ENCODE measurements at places on chromosomes 1 and 21.

DNA sequence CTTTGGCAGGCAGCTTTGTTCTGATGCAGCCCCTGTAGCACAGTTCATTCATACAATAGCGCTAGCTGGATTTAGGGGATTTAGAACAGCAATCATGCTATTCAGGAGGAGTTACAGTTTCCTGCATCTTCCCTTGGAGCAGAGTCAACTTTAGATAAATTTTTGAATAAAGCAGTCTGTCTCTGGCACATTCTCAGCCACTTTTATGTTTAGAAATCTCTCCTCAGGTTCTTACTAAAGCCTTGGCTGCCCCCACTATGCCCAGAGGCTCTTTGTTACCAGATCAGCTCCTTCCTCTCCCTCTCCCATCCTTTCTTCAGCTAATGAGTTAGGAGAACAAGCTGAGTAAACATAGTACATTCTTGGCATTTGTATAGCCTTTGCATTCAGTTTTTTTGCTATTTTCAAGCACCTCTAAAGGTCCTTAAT, 17.0 kb upstream of the PIGC start:
- no peak for DNase-seq

- DNase-seq = peak; percentile 76
These were observed 178.1 kb upstream of the RUNX1 start for GRCh38 chr21:35226968-35227744.

GRCh38 chr1:112841825-112842224, 114.2 kb downstream of the SLC16A1 start:
- no peak for DNase-seq

DNA sequence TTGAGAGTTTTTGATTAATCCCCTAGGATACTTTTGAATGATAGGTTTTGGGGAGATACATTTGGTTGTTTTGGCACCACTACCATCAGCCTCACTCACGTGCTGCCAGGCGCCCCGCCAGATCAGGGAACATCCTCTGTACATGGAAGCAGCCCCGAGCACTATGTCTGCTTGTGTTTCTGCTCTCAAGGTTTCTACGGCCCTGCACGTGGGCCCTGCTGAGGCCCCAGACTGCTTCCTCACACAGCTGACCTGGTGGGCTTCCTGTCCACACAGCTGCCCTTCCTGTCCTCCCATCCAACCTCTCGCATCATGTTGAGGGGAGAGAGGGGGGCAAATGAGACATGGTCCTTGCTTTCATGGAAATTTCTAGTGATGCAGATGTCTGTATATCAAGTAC, 20.0 kb downstream of the ADARB1 start:
- no peak for DNase-seq

DNA sequence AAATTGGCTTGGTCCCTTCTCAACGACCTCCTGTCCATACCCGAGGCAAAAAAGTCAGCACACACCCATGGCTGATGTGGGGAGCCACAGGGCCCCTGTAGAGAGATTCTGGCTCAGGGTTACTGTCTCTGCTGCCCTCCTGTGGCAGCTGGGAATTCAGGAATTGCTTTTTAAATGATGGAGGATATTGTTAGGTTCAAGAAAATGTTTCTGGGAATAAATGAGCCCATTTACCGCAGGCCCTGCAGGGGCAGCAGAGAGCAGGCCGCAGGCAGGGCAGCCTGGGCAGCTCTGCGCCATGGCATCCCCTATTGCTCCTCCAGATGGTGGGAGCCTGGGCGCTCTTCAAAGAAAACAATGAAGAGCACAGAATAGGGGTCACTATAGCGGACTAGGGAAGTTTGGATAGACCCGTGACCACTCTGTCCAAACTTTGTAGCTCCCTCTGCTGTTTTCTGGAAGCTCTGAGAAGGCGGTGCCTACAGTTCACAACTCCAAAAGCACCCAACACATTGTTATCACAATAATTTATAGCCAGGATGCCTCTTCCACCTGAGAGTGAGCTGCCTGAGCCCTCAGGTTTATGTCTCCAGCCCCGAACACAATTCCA, 201.1 kb downstream of the BACH1 start:
- DNase-seq = peak; percentile 10

- DNase-seq = no peak
These were observed 28.8 kb downstream of the SAMD13 start for GRCh38 chr1:84330125-84330984.

DNA sequence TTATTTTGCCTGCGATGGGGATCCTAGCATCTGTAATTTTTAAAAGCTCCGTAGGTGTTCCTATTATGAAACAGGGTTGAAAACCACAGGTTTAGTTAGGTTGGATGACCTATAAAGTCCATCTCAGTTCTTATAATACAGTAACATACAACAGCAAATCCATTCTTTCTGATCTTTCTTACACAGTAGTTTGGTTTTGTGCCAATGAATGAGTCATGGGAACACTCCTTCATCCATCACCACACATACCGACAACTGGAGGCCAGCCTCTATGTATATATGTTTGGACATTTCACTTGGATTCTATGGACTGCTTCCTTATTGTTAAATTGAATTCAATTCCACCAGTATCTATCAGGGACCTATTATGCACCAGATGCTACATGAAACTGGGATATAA, 118.4 kb upstream of the L1TD1 start:
- DNase-seq = no peak

DNA sequence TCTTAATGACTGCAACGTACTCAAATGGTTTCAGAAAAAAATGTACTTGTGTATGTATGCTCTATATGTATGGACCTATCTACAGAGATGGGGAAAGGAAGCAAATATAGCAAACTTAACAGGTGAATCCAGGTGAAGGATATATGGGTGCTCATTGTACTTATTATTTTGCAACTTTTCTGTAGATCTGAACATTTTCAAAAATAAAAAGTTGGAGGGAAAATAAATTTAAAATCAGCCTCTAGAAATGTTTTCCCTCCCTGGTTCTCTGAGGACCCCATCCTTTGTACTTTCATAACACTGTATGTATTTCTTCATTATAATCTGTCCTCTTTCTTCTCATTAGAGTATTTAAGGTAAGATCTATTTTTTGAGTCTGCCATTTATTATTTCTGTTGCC, 17.9 kb downstream of the FMO5 start:
- DNase-seq = no peak

GRCh38 chr1:192243721-192244120, 73.1 kb upstream of the RGS21 start:
- DNase-seq = no peak

DNA sequence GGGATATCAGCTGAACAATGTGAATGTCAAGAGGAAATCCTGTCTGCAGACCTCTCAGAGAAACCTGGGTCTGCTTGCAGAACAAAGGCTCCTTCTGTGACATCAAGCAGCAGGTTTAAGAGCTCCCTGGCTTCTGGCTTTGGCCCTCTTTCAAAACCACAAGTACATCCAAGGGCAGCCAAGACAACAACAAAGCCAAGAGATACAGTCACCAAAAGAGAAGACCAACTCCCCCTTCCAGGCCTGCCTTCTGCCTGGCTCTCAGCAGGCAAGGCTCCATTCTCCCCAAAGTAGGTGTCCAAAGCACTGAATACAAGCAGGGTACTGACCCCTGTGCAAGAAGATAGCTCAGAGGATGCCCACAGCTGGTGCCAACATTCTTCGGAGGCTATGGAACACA, 11.5 kb downstream of the BCAR3 start:
- DNase-seq = no peak

DNA sequence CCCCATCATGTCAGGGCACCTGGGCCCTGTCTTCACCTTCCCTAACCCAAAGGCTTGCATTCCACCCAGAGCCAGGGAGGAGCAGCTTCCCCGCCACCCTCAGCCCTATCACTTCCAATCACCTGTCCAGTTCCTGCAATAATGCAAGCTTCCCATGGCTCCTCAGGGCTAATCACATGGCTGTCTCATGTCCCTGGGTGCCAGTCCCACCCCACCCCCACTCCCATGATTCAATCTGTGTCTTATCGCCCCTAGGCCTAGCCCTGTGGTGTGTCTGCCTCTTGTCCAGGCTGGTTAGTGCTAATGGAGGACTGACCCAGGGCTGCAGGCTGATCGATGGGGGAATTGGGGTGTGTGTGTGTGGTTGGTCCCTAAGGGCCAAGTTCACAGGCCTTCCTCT, 11.0 kb upstream of the PEAR1 start:
- no peak for DNase-seq

- no peak for DNase-seq
These were observed 10.5 kb downstream of the CITED4 start for GRCh38 chr1:40851643-40852042.

DNA sequence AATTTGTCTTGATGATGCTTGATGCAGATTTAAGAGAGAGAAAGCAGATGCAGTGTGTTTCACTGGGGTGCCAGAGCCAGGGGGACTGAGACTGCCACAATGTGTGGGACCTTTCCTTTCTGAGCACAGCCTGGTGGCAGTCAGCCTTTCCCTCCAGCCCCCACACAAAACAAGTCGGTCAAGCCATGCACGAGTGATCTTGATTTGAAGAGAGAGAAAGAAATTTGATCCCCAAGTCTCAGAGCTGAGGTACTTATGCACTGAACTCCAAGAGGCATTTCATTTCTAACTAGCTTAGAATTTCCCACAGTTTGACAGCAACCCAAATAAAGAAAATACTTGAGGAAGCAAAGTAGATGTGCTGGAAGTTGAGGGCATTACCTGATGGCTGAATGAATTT, 193.8 kb downstream of the ST6GALNAC3 start:
- no peak for DNase-seq

GRCh38 chr1:39394598-39394997, 96.8 kb upstream of the BMP8A start:
- DNase-seq = peak; percentile 25

- DNase-seq = no peak
These were observed 163.3 kb downstream of the DHRS3 start for GRCh38 chr1:12454406-12455391.

- DNase-seq = no peak
These were observed 30.5 kb upstream of the NRIP1 start for GRCh38 chr21:15095326-15095725.

Measured in activated CD4-positive, alpha-beta memory T cell treated with anti-CD3 and anti-CD28 coated beads for 36 hours (primary cell).